Stimulated activated CD4-positive, alpha-beta T cell treated with anti-CD3 and anti-CD28 coated beads, Interleukin-2, amount 100 ng/mL, for 24 hours (primary cell): ENCODE measurements at places on chromosomes 12 and 14.
A peak's percentile ranks its signal among the peaks of the same experiment; 100 is the strongest.

DNA sequence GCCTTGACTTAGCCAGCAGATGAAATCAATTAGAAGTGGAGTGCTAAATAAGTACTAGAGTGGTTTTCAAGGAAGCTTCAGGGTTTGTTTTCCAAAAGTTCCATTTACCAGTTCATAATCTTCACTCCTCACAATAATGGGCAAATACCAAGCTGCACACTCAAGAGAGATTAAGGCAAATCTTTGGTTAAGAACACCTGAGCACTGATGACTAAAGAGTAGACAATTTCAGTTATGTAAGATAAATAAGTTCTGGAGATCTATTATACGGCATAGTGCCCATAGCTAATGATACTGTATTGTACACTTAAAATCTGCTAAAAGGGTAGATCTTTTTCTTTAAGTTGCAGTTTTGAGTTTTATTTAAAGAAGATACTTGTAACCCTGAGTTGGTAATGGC, 125.0 kb downstream of the ARMH4 start:
- no peak for DNase-seq

DNA sequence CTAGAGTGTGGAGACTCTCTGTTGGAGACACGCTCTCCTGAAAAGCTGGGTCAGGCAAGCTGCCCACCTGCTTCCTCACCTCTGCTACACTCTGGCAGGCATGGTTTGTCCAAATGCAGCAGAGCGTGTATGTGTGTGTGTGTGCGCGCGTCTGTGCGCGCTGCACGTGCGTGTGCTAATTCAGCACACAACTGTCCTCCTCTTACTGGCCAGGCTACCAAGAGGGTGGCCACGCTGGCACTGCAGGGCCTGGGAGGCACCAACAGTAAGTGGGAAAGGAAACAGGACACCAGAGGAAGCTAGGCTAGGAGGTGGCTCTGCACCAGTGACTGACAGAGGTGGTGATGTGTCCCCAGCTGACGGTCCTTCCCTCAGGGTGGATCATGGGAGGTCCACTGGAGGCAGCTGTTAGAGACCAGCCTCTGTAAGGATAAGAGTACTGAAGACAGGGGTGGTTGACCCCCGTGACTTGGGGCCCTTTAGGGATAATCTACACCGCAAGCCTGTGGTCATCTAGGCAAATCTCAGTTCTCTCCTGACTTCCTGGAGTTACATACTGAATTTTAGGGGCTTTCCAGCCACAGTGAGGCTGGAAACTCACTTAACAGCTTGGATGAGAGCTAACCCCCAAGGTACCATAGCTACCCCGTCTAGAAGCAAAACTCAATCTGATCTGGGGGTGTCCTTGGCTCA, 15.6 kb upstream of the TFCP2 start:
- no peak for DNase-seq

- DNase-seq, result no peak
Measured at GRCh38 chr14:23776296-23776695, 140.1 kb downstream of the DHRS2 start.

DNA sequence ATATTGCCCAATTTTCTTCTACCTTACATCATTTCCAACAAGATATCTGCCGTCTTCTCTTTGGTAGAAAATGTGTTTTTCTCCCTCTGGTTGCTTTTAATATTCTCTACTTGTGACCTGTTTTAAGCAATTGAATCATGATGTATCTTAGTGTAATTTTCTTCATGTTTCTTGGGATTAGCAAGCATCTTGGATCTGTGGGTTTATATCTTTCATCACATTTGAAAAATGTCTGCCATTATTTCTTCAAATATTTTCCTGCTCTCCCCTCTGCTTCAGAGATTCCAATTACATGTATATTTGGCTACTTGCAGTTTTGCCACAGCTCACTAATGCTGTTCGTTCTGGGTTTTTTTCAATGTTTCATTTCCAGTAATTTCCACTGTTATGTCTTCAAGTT, 30.1 kb downstream of the CKAP4 start:
- no peak for DNase-seq

DNA sequence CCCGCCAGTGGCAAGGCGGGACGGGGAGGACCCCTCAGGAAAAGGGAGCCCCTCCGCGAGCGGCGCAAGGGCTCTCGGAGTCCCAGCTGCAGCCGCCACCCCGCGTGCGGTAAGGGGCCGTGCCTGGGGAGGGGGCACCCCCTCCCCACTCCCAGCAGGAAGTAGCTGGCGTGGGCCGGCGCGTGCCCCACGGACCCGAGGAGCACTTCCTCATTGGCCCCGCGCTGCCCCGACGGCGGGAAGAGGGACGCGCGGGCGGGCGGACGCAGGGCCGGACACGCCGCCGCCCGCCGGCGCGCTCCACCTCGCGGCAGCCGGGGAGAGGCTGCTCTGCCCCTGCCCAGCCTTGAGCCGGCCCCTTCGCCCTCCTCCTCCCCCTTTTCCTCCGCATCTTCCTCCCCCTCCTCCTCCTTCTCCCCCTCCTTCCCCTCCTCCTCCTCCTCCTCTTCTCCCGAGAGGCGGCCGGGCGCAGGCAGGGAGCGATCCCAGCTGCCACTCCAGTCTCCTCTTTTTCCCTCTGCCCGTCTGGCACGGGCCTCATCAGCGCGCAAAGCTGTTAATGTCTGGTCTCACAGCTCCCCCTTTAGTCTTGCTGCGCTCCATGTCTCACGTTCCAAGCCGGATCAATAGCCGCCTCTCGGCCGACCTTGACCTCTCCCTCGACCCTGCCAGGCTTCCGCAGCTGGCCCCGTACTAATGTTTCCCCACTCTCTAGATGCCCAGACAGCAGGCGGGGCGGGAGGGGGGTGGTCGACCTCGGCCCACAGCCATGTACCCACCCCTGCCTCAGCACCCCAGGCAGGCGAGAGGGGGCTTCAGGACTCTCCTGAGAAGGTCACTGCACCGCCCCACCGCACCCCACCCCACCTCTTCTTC, 2.6 kb upstream of the BCL11B start:
- DNase-seq, result peak; percentile 67

DNA sequence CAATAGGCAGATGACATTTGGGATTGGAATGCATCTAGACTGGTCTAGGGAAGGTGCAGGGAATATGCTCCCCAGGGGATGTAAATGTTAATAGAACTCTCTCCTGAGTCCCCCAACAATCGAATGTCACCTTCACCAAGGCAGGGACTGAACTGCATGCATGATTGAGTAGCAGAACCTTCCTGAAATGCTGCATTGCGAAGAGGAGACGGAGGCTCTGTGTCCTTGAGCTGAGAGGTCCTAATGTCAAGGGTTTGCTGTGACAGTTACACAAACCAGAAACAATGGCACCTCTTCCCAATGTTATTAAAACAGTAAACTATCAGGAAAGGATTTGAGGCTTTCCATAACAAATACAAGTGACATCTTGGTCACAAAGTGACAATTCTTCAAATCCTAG, 117.5 kb upstream of the SFSWAP start:
- DNase-seq, result no peak

- DNase-seq, result no peak
Measured at GRCh38 chr12:25566202-25566949, 13.3 kb upstream of the LMNTD1 start.

GRCh38 chr12:5099591-5099990, 55.9 kb downstream of the KCNA5 start:
- DNase-seq, result no peak

DNA sequence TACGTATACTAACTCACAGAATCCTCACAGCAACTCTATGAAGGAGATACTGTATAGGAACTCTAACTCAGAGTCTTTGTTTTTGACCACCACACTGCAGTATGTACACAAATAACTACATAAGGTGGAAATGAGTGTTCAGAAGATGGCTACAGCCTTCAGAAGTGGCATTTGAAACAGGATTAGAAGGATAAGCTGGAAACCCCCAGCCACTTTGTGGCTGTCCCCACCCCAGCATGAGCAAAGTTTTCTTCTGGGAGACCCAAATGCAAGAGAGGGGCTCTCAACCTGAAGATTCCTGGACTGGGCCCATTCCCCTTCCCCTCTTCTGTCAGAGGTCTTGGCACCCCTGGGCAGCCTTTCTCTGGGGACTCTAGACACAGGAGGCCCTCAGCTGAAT, 43.2 kb upstream of the PNMA1 start:
- DNase-seq, result no peak

- DNase-seq, result no peak
Measured at GRCh38 chr12:47711448-47711847, 5.6 kb upstream of the RPAP3 start.

- no peak for DNase-seq
Measured at GRCh38 chr14:67151082-67151666, 38.1 kb upstream of the GARIN2 start.

DNA sequence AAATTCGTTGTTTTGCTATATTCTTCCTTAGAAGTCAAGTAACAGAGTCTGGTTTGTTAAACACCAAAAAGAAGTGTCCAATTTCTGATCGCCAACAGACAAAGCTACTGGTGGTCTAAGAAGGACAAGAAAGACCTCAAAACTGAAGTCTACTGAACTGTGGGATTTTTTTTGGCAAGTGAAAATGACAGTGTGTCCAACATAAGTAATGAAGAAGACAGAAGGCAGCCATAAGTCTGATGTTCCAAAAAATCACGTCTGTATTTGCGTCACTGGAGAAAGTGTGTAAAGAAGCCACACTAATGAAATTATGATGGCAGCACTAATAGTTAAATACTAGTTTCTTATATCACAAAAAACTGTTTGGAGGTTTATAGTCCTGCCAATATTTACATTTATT, 32.6 kb downstream of the WASHC3 start:
- DNase-seq, result no peak

DNA sequence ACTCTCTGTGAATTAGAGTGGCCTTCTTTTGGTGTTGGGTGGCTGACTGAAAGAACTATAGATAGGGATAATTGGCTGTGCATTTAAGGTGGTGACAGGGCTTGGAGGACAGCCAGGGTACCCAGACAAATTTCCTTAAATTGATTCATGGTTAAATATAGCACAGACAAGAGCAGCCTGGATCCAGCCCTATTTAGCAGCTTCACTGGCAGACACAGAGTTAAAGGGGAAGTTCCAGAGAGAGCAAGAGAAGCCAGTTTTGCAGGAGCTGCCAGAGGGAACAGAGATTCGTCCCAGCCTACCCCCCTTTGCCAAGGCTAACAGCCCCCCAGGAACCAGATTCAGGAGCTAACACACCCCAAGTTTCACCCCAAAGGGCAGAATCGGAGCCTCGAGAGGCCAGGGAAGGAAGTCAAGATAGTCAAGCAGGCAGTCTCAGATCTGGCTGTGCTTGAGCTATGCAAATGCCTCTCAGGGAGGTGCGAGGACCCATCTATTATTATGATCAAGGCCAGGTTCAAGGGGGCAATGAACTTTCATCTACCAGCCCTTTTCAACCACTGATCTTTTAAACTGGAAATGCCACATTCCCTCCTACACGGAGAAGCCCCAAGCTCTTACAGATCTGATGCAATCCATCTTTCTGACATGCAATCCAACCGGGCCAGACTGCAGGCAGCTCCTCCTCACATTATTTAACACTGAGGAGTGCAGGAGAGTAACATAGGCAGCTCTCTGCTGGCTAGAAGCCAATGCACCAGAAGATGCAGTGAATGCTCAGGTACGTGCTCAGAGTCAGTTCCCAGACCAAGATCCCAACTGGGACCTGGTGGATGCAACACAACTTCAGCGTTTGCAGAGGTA, 58.2 kb downstream of the DHRS2 start:
- DNase-seq, result no peak

DNA sequence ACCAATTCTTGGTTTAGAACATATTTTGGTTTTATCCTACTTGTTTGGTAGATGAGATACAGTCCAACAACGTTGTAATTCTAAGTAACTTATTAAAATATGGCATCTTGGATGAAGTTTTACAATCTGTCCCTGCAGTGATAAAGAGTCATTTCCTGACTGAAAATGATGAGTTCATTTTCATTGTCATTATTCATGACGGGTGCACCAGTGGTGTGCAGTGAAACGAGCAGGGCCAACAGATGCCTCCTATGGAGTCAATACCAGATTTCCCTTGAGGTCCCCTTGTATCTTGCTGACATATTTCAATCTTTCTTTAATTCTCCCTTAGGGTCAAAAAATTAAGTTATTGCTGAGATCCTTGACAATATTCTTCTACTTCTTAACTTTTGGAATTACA, 438.5 kb downstream of the LRIG3 start:
- DNase-seq, result no peak

DNA sequence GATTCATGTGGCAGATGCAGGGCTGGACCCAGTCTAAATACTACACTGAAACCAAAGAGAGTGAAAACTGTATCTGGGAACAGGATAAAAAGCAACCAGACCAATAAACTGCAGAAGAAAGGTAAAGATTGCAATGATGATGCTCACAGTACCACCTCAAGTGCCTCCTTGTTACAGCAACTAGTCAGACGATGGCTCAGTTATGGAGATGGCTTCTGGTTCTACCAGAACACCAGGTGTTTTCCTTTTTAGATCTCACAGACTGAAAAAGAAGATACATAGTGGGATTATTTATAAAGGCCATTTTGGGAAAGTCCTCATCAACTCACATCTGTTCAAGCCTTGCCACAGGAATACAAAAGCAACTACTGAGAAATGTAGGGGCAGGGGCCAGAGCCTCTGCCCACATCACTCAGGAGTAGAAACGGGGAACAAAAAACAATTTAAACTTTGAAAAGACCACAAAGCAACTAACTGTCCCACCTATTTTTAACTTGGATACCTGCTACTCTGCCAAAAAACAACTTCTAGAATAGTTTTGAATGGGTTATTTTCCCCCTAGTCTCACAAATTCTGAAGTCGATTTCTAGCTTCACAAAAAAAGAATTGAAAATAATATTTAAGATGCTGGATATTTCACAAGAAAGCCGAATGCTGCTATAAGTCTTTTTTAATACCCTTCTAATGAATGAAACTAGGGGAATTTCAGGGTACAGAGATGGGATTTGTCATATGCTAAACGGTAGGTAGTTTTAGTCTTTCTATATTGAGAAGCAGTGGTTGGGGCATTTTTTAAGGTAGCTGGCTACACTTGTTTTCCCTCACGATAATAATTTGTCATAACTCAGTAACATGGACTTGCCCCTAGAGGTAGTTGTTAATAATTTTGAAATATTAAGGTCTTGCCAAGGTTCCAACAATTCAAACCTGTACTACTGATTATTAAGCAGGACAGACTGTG, 197.2 kb upstream of the TMPO start:
- no peak for DNase-seq

- DNase-seq, result no peak
Measured at GRCh38 chr12:56792678-56793077, 29.6 kb downstream of the HSD17B6 start.

- no peak for DNase-seq
Measured at GRCh38 chr14:68630081-68630571, 162.7 kb downstream of the ZFP36L1 start.

- no peak for DNase-seq
Measured at GRCh38 chr14:99360774-99361595, 89.0 kb upstream of the BCL11B start.
